Stimulated activated CD8-positive, alpha-beta memory T cell treated with anti-CD3 and anti-CD28 coated beads, Interleukin-4, amount 100 ng/mL, for 1 hour (primary cell): ENCODE measurements at places on chromosomes 4 and X.

DNA sequence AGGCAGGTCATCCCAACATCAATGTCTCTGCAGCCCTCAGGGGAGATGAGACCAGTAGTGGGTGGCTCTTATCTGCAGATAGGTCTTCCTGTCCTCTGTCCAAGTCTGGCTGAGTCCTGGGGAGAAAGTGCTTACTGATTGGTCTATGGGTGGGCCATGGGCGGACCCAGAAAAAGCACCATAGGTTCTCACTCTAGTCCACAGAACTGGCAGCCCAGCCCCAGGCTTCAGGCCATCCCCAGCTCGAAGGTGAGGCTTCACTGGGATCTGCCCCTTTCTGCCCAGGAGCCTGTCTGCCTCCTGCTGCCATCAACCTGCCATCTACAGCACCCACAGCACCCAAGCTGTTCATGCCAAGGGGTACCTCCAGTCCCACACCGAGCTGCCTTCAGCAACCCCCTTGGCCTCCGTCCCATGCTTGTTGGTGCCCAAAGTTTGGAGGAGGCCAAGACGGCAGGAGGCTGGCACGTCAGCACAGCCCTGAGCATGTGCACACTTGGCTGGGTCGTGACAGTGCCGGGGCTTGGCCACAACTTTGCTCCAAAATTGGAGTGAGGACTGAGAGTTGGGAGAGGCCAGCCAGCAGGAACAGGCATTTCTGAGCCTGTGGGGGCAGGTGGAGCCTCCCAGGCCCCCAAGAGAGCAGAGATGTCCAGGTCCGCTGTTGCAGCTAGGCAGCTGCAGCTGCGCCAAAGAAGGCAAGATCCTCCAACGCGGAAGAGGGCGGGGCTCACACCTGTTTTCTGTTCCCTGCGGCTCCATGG, 99.6 kb downstream of the IQCM start:
- no peak for DNase-seq

DNA sequence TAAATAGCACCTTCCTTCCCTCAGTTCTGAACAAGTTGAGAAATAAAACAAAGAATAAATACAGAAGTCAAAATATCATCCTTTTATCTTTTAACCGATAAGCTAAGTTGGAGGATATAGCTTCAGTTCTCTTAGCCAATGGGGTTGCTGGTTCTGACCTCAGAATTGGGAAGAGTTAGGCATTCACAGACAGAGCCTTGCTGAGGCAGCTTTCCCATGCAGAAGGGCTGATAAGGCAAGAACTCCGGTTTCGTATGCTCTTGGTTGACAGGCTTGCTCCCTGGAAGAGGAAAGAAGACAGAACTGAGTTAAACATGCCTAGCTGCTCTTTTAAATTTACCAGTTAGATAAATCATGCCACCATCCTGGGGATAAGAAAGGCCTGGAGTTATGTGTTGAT, 17.6 kb downstream of the FRAS1 start:
- DNase-seq, result no peak

DNA sequence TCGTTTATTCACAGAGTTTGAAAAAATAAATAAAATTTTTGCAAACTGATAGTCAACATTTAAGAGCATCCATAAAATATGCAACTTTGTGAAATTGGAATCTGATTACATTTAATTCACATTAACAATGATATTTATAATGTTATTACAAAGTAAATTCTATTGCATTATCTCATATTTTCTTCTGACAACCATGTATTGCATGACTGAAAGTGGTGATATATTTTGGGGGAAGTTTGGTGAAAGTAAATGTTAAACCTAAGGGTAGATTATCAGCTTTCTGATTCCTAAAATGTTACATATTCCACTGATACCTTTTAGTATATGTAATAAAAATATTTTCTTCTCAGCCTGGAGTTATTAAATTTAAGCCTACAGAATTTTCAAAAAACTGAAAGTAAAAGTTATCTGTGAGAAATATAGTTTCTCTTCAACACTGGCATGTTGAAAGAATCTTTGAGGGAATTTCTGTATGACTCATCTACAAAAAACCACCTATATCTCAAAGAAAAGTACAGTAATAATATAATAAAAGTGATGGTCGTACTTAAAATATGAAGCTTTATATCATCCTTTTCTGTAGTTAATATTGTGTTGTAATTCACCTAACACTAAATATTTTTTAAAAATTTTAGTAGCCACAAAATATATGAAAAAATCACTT, 1179.6 kb upstream of the PCDH7 start:
- no peak for DNase-seq

DNA sequence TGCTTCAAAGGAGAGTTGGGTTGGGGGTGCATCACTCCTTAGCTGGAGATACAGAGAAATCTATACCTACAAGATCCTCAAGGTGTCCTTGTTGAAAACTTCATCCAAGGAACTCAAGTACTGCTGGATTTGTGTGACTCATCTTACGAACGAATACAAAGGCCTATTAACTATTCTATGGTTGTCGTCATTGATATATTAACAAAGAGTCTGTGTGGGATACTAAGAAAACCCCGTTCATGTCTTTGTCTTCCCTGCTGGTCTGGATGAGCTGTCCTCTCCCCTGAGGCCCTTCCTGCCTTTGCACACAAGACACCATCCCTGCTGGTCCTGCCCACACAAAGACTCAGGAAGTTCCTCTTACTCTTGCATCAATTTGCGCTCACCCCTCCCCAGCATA, 54.9 kb upstream of the IRF2 start:
- no peak for DNase-seq

- no peak for DNase-seq
Measured at GRCh38 chr4:111960241-111960667, 185.0 kb upstream of the FAM241A start.

- no peak for DNase-seq
Measured at GRCh38 chrX:110052303-110052702, 49.4 kb downstream of the TMEM164 start.

- no peak for DNase-seq
Measured at GRCh38 chr4:164894702-164895101, 17.7 kb downstream of the APELA start.

GRCh38 chr4:142128529-142128928, 492.1 kb downstream of the IL15 start:
- no peak for DNase-seq

GRCh38 chrX:79412166-79412565, 45.0 kb upstream of the ITM2A start:
- no peak for DNase-seq

- DNase-seq, result no peak
Measured at GRCh38 chr4:88807499-88807898, 109.9 kb upstream of the NAP1L5 start.

GRCh38 chrX:129836827-129837226, 6.9 kb downstream of the ZDHHC9 start:
- DNase-seq, result no peak

DNA sequence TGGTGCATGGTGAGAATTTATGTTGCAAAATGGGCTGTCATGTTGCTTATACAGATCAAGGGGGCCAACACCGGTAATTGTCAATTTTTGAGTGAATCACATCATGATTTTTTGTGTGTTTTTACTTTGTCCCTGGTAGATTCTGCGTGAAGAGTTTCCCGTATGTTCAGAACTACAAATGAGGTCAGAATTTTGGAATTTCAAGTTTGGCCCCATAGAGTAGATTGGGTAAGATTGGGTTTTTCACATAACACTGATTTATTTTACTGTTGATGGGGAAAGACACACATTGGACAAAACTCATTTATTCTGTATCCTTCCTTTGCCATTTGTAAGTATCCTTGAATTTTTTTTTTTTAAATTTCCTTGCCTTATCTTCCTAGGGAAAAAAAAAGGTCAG, 158.5 kb upstream of the MXRA5 start:
- no peak for DNase-seq

DNA sequence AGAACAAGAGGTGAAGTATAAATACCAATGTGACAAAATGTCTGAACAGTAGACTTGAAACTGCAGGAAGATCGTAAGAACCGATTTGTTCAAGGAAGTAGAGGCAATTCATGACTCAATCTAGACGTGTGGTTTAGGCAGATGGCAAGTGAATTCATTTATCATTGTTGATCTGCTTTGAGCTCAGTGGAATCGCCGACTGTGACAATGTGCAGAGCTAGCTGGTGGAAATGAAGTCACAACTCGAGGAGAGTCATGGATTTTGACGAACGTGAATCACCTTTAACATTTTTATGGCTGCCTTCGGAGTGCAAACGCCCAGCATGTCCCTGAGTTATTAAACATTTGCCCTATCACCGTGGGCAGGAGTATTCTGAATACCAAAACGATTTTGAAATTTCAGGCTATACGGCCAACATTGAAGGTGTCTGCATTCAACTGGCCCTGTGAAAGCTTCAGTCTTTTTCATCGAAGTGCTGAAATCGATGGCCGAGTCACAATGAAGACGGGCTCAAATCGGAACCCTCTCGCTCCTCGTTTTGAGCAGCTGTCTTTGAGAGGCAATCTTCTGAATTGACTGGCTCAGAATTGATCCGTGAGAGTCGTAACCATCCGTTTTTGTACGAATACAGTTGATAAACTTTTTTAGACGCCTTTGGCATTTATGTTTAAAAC, 689 bp upstream of the OGT start:
- peak; percentile 25 for DNase-seq

DNA sequence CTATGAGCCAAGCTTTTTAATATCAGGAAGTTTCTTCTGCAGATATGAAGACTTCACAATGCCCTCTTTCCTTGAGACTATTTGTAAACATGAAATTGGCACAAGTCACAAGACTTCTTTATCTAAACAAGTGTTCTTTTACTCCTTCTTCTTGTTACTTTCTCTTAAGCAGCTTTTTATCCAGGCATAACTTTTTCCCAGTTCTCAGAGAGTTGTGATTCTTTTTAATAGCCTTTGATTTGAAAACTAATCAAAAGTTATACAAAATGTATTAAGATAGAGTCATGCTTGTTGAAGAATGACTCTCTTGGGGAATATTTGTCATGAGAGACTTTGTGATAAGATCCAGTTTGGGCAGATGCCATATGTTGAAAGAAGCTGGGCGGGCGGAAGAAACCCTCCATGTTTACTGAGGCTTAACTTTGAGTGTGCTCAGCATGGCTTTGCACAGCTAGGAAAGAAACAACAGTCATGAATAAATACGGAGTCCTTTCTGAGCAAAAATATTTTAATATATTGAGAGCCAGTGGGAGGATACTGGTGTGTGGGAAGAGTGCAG, 39.3 kb downstream of the SYTL5 start:
- no peak for DNase-seq

DNA sequence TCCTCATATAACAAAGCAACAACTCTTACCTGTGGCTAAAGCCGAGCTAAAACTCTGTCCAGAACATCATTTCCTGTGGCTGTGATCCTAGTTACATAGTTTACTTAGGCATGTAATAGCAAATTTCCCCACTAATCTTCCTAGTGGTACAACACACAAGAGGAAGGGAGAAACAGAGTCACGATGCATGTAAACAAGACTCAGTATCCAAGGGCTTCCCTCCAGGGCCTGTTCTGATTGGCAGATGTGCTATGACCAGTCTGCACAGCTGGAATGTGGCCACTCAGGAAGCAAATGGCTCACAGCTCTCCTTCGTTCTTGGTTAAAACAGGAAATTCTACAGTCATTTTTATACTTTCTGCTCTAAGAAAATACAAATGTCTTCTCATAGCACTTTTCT, 49.2 kb upstream of the PRSS48 start:
- no peak for DNase-seq

DNA sequence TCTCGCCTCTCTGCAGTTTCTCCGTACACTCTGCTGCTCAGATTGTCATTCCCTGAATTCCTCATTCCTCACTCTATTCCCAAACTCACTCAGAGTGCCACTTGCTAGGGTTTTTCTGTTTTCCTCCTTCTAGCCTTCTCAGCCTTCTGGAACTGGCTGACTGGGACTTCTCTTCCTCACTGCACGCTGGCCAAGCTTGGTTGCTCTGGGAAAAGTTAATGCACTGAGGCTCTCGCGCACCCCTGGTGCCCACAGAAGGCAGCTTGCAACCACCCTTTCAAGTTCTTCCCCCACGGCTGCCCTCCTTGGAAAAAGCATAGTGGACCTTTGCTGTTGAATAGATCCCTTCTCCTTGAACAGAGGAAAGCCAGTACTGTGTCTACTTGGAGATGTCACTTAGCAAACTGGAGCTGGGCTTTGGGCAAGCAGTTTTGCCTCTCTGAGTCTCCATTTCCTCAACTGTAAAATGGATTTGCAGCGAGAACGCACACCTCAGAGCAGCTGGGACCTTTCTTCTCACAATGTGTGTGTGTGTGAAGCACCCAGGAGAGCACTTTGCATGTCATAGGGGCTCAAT, 6.0 kb upstream of the CCKAR start:
- no peak for DNase-seq

GRCh38 chr4:181161669-181162068, 1081.5 kb upstream of the TENM3 start:
- DNase-seq, result no peak

- DNase-seq, result no peak
Measured at GRCh38 chrX:96433409-96434077, 251.1 kb upstream of the DIAPH2 start.

GRCh38 chr4:131649227-131649626, 1499.9 kb upstream of the PCDH10 start:
- DNase-seq, result no peak

DNA sequence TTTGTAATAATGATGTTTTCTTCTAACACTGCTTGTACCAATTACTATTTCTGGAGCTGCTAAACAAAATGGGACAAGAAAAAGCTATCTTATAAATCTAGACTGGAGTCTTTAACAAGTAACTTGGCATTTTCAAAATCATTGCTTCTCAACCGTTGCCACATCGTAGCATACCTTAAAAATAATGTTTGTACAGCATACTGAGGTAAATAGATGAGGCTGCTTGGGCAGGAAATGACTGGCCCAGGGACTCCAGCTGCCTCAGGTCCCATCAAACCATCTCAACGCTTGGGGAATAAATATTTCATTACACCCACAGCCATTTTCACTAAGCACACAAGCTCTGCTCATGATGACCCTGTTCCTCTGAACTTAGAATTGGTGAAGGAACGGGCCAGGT, 115.1 kb downstream of the SPANXA1 start:
- DNase-seq, result no peak

- DNase-seq, result no peak
Measured at GRCh38 chr4:14445882-14446281, 556.4 kb upstream of the CPEB2 start.

DNA sequence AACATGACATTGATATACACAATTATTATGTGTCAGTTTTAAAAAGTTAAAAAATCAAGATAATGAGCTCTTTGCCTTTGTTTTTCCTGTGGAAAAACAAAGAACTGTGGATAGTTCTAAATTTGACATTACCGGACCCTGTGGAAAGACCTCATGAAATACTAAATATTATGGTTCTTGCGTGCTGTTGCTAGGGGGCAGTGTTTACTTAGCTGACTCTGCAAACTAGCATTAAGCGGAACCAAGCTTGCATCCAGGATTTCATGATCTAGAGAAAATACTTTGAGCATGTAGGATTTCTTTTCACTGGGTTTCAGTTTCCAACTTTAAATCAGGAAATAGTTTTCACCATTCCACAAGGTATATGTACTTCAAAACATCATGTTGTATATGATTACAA, 33.6 kb downstream of the CLCN4 start:
- DNase-seq, result no peak
